Fibroblast of pulmonary artery (primary cell): ENCODE measurements at places on chromosomes 16 and 17.

DNA sequence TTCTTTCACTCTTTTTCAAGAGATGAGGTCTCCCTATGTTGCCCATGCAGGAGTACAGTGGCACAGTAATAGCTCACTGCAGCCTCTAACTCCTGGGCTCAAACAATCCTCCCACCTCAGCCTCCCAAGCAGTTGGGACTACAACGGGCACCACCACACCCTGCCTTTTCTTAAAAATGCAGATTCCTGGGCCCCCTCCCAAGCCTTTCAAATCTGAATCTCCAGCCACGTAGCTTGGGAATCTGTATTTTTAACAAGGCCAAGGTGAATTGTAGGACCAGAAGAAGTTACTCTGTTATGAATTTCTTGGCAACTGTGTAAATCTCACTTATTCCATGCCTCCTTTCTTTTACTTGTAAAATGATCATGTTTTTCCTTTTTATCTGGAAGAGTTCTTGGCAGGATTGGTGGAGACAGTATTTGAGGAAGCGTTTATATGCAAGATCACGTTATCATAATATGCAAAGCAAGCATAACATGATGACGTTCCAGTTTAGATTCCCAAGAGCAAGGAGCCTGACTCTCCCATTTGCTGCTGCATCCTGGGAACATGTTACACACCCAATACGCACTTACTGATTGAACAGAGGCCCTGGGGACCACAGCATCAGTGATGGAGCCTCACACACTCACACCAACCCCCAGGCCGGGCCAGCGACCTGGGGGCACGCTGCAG is 44.5 kb downstream of the LITAF start:
- peak; percentile 52 for DNase-seq

GRCh38 chr17:32124985-32125847 is 17.1 kb upstream of the RHOT1 start:
- DNase-seq: no peak

- DNase-seq: no peak
Measured at GRCh38 chr16:4680673-4681470, 12.5 kb upstream of the NUDT16L1 start.

DNA sequence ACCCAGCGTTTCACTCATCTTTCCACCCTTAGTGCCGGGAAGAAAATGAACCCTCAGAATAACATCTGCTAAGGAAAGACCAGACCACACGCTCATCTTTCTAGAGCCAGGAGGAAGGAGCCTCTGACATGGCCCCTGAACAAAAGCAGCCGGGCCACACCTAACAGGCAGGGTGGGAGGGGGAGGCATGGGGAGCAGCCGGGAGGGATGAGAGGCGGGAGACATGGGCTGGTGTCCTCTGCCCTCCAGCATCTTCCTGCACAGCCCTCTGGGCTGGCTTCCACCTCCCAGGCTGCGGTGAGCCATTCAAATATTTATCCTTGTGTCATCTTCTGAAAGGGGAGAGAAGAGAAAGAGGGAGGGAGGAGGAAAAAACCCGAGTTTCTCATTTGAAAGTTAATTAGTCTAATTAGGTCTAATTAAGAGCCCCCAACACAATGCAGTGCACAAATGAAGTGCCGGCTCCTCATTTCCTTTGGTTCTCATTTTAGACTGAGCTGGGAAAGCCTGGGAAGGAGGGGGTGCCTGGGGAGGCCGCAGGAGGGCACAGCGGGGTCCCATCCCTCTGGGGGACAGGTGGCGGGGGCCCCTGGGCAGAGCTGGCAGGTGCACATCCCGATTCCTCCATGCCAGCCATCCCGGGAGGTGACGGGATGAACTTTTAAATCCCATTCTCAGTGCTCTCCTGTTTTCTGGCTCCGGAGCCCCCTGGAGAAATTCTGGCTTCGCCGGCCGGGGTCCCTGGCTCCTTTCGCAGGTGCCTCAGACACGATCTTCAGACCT is 90.5 kb downstream of the ENGASE start:
- no peak for DNase-seq

- DNase-seq: no peak
Measured at GRCh38 chr16:85026703-85027102, 892 bp upstream of the KIAA0513 start.

DNA sequence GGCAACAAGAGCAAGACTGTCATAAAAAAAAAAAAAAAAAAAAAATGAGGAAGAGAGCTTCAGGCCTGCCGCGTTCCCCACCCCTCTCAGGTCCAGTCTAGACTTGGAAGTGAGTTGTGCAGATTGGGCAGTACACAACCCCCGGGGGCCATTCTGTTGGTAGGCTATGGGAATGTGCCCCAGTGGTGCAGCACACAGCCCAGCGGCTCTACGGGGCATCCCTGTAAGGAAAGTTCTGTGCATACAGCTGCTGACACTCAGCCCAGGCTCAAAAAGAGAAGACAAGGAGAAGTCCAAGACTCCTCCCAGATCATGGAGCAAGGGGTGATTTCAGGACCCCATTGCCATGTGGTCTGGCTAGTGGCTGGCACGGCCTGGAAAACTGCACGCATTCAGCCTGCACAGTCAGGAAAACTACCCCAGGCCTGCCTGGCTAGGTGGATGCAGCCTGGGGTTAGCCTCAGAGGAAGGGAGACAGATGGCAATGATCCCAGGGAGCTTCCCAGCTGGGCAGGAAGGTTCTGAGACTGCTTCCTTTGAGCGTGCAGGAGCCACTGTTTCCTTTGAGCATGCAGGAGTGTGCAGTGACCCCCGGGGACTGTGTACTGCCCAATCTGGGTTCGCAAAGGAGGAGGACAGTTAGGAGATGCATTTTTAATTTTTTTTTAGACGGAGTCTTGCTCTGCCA is 44.8 kb downstream of the PECAM1 start:
- DNase-seq: no peak
